NCI-H1694 (cell line): ENCODE measurements at places on chromosomes 7 and 10.

DNA sequence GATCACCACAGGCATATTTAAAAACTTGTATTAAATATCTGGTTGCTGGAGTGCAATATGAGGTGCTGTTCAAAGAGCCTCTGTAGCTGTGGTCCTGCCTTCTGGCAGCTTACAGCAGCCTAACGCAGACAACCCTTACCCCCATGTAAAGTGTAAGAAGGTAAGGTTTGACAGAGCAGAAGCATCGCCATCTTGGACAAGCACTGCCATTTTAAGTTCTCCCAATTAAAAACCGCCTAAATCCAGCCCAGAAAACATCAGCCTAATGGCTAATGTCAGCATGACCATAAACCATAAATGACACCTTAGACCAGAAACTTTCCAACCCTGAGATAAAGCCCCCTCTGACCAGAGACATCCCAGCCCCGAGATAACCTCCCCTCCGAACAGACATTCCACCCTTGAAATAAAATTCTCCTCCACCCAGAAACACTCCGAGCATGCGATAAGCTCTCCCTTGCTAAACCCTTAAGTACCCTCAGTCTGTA lies 5.3 kb upstream of the OIT3 start:
- DNase-seq = no peak

GRCh38 chr10:58086144-58086762 lies 181.4 kb downstream of the IPMK start:
- no peak for DNase-seq

- DNase-seq = no peak
These were observed 25.5 kb downstream of the ARHGAP22 start for GRCh38 chr10:48579251-48579960.

GRCh38 chr10:20811131-20811530 lies 86.0 kb downstream of the NEBL start:
- DNase-seq = no peak

DNA sequence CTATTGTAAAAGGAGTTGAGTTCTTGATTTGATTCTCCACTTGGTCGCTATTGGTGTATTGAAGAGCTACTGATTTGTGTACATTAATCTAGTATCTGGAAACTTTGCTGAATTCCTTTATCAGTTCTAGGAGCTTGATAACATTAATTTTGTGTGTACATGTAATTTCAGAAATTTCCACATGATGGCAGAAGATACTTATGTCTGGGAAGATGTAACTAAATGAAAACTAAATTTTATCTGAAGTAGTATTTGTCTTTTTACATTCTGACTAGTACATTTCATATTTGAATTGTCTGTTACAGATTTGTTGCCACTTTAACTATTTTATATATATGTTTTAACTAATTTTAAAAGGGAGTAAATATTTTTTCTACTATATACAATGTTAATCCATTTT lies 27.6 kb downstream of the SDHAF3 start:
- DNase-seq = peak; percentile 22

- no peak for DNase-seq
These were observed 130.2 kb downstream of the LRRC4 start for GRCh38 chr7:127900732-127901685.

DNA sequence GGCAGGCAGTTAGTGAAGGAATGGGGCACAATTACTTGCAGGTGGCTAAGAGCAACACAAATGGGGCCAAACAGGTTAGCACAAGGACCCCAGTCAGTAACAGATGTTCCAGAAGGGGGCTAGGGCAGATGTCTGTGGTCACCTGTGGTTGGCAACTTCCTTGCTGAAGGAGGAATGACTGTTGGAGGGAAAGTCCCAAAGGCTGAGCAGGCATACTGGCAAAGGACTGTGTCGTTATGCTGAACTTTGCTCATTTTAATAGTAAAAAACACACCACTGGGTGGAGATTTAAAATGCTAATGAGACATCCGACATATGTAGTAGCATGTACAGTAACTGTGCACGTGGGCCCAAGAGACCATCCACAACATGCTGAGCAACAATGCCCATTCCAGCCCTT lies 511.6 kb downstream of the CALN1 start:
- no peak for DNase-seq

DNA sequence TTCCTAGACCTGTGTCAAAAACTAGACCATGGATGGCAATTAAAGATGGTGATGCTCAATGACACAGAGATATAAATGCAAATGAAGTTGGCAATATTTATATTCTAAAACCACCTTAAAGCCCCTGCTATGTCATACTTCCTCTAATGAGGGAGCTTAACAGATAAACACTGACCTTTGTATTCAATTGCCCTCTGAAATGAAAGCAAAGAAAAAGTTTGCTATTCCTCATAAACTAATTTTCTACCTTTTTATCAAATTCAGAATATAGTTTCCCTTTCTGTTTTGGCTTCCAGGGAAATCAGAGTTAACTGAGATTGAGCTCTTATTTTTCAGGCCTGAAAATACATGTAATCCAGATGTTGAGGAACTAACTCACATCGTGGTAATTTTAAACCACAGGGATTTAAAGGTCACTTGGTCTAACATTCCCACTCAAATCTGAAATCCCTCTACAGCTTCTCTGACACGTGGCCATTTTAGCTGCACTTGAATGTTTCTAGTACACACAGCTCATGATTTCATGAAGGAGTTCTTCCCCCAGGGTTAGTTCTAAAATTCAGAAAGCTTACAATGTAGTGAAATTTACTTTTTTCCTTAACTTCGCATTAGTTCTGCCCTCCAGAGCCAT lies 37.9 kb upstream of the ABCB5 start:
- no peak for DNase-seq

- no peak for DNase-seq
These were observed 258.0 kb upstream of the HABP2 start for GRCh38 chr10:113294868-113295267.

DNA sequence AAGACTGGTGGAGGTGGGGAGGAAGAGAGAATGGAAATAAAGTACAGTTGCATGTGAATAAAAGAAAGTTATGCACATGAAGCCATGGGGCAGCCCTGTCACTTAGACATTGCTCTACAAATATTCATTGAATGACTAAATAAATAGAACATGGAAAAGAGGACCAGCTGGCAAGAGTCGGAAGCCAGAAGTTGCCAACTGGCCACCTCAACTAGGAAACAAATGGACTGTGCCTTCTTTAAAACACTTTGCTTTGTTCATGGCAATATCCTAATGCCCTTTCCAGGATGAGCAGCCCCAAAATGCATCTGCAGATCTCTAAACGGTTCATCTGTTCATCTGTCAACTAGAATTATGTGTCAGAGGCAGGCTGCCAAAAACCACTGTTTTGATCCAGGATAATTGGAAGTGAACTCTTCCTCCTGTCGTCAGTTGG lies 157.3 kb downstream of the NOC3L start:
- DNase-seq = peak; percentile 91

DNA sequence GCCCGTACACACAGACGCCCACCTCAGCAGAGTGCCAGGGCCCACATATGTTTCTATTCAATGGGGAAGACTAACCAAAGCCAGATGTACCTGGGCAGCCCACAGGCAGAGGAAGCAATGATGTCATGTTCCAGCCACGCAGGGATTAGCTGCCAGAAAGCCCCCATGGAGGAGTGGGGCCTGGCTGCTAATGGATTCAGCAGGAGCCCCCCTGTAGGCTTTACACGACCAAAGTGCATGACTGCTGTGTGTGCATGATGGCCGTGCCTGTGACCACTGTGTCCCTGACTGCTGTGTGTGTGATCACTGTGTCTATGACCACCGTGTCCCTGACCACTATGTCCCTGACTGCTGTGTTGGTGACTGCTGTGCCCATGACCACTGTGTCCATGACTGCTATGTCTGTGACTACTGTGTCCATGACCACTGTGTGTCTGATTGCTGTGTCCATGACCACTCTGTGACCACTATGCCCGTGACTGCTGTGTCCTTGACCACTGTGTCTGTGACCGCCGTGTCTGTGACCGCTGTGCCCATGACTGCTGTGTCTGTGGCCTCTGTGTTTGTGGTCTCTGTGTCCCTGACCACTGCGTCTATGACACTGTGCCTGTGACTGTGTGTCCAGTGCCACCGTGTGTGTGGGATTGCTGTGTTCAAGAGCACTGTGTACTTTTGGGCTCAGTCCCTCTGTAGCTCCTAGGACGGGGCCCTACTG lies 409.3 kb downstream of the RPS24 start:
- DNase-seq = no peak

DNA sequence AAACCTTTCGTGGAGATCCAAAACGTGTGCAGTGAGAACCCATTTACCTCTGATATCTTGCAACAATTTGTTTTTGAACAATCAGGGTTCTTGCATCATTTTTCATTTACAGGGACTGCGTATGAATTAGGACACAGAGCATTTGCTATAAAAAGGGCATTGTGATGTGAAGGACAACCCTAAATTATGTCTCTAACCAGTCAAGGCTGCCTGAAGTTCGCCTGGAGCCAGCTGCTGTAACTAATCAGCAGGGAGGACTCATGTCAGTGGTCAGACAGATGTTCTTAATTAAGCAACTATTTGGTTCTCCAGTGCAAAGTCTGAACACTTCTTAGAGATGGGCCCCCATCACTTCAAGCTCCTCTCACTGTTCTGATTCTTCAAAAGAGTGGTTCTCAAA lies 674.8 kb downstream of the KCNMA1 start:
- no peak for DNase-seq

- DNase-seq = no peak
These were observed 566 bp downstream of the ZNF789 start for GRCh38 chr7:99473315-99473596.

GRCh38 chr10:74051736-74052342 lies 53.9 kb downstream of the VCL start:
- DNase-seq = no peak

GRCh38 chr7:18352339-18353255 lies 143.0 kb upstream of the HDAC9 start:
- peak; percentile 13 for DNase-seq

- DNase-seq = no peak
These were observed 723.6 kb downstream of the INHBA start for GRCh38 chr7:40979296-40979695.

DNA sequence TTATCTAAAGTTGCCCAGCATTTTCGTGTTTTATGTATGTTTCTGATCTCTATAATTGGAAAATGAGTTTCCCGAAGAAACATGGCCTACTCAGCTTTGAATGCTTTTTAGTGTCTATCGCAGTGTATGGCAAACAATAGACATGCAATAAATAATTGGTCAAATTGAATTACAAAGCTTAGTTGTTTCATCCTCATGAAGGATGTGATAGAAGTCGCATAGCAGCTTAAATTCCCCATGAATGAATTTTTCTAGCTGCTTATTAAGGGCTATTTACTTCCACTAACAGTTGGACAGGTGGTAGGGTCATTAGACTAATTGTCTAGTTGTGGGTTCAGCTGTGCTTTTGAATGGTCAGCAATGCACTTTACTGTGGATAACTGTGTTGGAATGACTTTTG lies 467.3 kb upstream of the MBL2 start:
- DNase-seq = no peak

- no peak for DNase-seq
These were observed 149.2 kb downstream of the CACNA2D1 start for GRCh38 chr7:82294382-82294784.

- no peak for DNase-seq
These were observed 223.0 kb downstream of the CELF2 start for GRCh38 chr10:11240641-11241040.

- DNase-seq = peak; percentile 14
These were observed 303.8 kb upstream of the MKI67 start for GRCh38 chr10:128429835-128430513.

GRCh38 chr7:102450242-102450641 lies 14.4 kb downstream of the ALKBH4 start:
- peak; percentile 15 for DNase-seq

DNA sequence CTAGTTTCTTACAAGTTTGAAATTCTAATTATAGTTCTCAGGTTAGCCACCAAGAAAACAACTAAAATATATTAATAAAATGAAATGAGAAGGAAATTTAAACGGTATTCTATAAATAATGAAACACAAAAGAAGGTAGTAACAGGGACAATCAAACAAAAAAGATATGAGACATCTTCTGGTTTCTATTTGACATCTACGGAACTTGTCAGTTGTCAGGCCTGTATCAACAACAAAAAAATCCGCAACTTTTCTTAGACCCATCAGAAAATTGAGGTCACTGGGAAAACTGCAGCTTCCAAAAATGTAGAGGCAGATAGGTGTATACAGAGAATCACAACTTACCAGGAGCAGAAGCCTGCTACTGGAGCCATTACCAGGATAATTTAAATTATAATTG lies 70.6 kb downstream of the ZPBP start:
- no peak for DNase-seq

- peak; percentile 36 for DNase-seq
These were observed 20.0 kb downstream of the XPNPEP1 start for GRCh38 chr10:109902992-109903947.

- DNase-seq = no peak
These were observed 226.5 kb upstream of the TMEM72 start for GRCh38 chr10:44684661-44685060.

GRCh38 chr10:34156781-34157425 lies 658.2 kb downstream of the PARD3 start:
- no peak for DNase-seq

- no peak for DNase-seq
These were observed 326.7 kb downstream of the PTEN start for GRCh38 chr10:88190123-88190522.

DNA sequence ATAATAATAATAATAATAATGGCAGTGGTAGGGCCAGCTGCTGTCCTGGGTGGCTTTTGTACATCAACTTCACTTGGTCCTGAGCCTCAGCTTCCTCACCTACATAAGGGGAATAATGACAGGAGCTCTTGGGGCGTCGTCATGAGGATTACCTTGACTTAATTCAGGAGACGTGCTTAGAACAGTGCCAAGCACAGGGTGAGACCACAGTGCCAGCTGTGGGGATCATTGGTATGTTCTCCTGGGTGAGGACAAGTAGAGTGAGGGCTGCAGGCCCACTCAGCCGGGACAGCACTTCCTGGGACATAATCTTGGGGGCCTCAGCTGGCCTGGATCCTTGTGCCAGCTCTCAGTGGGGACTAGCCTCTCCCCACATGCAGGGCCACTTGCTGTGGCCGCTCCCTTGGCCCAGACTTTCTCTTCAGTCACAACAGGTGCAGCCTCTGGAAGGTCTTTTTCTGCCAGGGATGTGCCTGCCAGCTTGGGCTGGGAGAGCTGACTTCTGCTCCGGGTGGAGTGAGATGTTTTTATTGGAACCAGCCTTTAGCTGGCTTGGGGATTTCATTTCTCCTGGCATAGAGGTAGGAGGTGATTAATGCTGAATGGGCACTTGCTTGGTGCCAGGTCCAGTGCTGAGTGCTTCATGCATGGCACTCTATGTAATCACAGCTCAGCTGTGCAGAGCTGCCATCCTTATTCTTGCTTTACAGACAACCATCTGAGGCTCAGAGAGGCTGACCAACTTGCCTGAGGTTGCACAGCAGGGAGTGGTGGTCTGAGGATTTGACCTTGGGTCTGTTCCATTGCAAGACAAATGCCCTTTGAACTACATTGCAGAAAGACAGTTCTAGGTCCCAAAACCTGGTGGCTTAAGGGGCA lies 45.3 kb downstream of the TSPAN15 start:
- no peak for DNase-seq
